NCI-H226 (cell line): ENCODE measurements at places on chromosomes 7 and 10.

DNA sequence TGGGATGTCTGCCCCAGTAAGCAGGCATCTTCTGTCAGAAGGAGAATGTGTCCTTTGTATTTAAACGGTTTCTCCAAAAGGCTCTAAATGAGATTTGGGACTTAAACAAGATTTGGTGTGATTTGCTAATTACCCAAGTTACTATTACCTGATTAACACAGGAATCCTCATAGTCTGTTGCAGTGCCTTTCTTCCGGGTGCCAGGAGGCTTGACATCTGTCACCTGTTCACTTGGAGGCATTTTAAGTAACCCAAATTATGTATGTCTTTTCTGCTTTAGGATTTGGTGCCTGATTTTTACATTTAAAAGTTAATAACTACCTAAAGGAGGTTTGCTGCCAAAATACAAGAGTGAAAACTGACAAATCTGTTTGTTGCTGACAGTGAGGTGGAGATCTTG lies 587.9 kb upstream of the GALNT17 start:
- no peak for DNase-seq

- no peak for DNase-seq
These were observed 17.3 kb downstream of the DCLRE1C start for GRCh38 chr10:14936584-14936983.

- DNase-seq = no peak
These were observed 36.7 kb downstream of the LUC7L2 start for GRCh38 chr7:139396323-139396951.

DNA sequence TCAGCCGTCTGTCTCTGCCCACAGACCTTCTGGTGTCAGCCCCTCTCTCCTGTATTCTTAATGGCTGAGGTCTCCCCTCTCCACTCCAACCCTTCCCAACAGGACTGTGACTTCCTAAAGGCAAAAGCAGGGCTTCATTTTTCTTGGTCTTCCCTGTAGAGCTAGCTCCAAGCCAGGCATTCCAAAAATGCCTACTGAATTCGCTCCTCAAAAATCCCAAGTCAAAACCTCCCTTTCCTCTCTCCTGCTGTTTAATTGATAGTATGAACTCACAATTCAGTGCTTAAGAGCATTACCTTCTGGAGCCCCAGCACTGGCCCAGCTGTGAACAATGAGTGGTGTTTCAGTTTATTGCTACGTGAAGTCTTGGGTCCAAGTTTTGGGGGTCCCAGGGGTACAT lies 628.4 kb downstream of the PARD3 start:
- DNase-seq = no peak

GRCh38 chr7:14999331-14999730 lies 96.8 kb upstream of the DGKB start:
- DNase-seq = no peak

DNA sequence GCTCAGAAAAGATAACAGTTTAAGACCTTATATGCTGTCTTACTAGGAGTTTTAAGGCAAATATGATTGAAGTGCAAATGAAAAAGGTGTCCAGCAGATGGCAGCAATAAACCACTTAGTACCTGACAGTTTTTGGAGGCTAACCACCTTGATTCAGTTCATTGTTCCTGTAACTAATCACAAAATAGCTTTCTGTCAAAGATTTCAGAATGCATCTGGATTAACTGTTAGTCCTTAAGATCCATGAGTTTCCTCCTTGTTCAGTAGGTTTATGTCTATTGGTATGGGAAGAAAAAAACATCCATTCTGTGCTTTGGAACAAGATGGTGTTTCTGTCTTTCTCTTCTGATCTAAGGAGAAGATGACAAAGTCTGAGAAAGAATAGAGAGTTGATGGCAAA lies 46.6 kb downstream of the CCSER2 start:
- DNase-seq = peak; percentile 17

DNA sequence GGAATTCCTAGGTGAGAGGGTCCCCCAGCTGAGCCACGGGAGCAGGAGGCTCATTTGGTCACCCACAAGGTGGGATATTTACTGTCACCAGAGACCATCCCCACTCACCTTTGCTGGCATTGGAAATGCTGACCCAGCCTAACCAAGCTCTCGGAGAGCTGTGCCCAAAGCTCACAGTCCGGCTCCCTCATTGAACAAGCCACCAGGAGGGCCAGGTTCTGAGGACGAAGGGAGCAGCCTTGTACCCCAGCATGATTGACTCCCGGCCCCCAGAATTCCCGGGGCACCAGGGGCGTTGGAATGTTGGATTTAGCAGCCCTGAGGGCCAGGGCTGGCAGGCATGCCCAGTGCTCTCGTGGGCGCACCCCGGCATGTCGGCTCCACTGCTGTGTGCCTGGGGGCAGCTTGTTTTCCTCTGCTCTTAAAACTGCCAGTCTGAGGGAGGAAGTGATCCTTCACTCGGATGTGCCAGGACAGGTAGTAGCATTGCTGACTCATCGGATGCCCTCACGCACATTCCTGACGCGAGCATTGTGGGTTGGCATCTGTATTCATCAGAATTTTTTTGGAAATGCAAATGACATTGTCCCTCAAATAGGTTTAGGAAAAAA lies 23.3 kb downstream of the CLIP2 start:
- peak; percentile 83 for DNase-seq

GRCh38 chr7:159119026-159119741 lies 25.5 kb downstream of the VIPR2 start:
- no peak for DNase-seq

DNA sequence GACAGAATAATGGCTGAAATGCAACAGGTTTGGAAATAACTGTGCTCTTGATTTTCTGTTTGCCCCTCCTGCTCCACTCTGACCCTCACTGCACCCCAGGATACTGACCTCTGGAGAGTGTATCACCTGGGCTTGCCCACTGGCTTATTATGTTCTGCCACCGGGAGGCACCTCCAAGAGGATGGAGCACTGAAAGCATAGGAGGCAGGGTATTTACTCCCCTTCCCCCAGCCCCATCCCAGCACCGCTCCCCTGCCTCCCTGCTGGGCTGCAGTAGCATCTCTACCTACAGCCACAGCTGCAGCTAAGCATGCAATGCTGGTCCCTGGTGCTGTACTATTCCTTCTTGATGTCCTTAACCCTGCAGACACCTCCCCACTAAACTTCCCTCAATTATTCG lies 26.4 kb downstream of the RAB11FIP2 start:
- DNase-seq = no peak

DNA sequence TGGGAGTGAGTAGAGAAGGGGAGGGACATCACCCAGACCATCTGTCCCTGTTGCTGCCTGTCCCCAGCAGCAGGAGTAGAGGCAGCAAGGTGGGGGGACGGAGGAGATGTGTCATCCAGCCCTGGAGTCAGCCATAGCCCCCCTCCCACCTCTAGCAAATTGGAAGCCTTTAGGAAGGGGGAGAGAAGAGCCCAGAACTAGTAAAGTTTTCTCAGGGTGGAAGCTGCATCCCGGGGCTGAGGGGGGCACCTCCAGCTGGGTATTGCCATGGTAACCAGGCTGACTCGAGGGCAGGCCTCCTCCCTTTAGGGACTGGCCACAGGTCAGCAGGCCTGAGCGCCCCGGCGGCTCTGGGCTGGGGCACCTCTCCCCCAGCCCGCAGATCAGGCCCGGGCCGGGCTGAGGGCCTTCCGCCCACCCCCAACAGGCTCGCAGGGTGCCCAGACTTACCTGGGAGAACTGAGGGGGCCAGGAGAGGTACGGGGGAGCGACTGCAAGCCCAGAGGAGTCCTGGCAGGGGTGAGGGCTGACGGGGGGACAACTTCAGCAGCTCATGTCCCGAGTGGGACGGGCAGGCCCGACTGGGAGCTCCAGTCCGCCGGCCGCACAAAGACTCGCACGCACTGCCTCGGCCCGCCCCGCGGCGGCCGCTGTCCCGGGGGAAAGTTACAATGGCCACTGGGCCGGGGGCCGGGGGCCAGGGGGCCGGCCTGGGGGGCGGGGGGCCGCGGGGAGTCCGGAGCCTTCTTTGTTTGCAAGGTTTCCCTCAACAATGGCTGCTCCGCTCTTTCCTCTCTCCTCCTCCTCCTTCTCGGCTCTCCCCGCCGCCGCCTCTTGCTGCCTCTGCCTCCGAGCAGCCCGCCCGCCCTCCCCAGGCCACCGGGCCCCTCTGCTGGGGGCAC lies 6.0 kb downstream of the LDB1 start:
- DNase-seq = no peak

GRCh38 chr7:129882531-129882930 lies 70.2 kb downstream of the UBE2H start:
- DNase-seq = no peak

DNA sequence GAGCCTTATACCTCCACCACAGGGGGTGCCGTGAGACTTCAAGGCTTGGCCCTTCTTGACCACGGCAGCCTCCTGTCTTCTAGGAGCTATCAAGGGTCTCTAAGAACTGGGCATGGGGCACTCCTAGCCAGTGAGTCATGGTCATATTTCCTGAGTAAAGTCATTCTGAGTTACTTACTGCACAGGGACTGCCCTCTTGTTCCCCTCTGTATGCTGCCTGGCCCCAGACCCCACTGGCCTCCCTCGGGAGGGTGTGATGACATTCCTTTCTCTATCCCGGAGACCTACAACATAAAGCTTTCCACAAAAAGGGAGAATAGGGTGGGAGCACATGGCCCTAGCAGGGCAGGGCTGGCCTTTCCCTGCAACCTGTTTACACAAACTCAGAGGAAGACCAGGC lies 21.4 kb downstream of the DPCD start:
- no peak for DNase-seq

DNA sequence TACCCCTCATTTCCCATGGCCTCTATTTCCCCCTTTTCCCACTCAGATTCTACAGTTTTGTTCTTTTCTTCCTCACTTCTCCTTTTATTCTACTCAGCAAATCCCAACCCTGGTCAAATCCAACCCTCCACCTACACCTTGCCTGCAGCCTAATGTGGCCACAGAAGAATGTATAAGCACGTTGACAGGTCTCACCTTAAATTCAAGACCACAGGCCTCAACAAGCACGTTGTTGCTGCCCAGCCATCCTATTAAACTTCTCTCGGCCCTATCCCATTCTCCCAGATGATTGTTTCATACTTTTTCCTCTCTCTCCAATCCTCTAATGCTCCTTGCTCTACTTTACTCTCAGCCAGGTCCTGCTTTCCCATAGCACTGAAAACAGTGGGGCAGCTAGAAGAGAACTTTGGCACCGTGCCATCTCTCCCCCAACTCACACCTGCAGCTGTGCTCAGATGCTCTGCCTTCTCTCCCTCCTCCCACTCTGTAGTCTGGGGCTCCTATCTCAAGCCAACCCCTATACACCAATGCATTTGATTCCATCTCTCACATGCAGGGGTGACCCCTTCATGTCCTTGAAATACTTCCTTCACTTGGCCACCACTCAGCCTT lies 6.8 kb upstream of the EIF3A start:
- DNase-seq = no peak

GRCh38 chr10:5284311-5285057 lies 80.3 kb upstream of the UCN3 start:
- peak; percentile 59 for DNase-seq

- DNase-seq = no peak
These were observed 194.3 kb downstream of the SORCS3 start for GRCh38 chr10:104835422-104835821.

GRCh38 chr10:98430427-98430826 lies 15.4 kb upstream of the PYROXD2 start:
- DNase-seq = no peak

DNA sequence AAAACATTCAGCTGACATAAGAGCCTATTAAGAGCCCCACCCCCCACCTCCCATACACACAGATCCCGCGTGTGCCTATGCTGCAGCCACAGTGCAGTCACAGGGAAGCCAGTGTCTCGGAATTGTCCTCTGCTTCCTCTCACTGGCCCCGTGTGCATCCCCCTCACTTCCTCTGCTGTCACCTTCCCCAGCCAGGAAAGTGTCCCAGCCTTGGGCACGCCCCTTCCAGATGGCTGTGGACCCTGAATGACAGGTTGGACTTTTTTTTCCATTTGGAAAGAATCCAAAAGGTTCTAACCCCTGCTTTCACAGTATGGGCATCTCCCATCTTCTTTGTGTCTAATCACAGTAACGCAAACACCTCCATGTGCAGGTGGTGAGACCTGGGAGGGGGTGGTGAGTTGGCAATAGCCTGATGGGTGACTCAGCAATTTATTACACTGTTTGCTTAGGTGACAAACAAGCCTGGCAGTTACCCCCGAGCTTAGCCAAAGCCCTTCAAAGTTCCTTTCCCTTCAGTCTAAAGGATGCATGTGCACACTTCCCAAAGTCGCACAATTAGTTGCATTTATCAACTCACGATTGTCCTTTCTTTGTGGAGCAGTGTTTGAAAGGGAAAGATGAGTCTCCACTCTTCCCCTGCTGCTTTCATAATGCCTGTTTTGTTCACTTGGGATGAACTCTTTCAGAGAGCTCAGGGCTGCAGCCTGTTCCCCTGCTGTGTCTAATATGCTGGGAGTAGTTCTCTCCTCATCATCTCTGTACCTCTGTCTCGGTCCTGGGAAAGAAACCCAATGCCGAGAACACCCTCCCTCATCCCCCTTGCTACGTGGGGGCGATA lies 67.5 kb upstream of the EFCAB10 start:
- DNase-seq = no peak

DNA sequence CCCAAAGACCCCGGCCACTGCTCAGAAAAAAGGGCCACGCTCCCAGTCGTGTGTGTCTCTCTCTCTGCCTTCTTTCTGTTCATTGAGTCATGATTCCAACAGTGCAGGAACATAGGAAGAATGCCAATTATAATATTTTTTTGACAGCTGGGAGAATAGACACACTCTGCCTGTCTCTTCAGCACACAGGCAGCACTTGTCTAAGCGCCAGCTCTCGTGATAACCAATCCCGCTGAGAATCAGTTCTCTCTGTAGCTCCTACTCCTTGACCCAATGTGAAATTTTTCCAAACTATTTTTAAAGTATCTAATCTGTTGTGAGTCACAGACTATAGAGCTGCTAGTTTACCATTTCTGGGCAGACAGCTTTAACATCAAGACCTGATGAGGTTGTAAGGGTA lies 145.7 kb upstream of the RHEB start:
- DNase-seq = peak; percentile 86

DNA sequence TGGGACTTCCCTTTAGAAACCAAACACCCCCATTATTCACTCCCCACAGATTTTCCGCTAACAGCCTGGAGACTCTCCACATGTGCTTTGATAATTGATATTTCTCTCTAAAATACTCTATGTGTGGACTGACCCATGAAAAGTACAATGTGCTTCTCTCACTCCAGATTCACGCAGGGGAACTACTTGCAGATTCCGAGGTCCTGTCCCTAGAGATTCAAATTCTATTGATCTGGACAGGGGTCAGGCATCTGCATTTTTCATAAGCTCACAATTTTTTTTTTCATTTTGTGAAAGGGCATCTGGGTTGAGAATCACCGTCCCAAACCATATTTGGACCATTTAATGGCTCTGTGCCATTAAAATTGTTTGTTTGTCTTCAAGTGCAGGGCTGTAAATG lies 98.7 kb downstream of the CALCR start:
- no peak for DNase-seq

- DNase-seq = no peak
These were observed 160.1 kb downstream of the FZD1 start for GRCh38 chr7:91424371-91424770.
